ENCODE measurements at places on chromosomes 1 and 21.

DNA sequence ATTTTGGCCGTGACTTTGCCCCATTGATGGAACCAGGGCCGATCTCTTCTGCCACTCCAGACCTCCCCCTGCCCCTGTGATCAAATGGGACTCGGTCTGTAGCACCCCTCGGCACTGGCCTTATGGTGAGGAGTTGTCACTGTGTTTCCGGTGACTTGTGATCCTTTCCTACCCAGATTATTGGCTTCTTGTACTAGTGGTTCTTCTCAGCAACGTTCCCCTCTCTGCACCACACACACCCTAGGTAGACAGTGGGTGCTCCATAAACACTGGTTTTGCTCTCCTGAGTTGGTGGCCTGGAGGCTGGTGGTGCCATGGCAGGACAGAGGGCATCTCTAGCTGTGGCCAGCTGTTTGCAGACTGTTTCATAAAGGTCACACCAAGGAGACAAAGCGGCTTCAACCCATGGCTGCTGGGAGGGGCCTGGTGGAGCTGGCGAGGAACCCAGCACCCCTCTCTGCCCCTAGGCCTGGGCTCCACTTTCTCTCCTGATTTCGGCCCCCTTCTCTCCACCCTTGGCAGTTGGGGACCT lies 50.7 kb downstream of the DHRS3 start:
- no peak for DNase-seq

DNA sequence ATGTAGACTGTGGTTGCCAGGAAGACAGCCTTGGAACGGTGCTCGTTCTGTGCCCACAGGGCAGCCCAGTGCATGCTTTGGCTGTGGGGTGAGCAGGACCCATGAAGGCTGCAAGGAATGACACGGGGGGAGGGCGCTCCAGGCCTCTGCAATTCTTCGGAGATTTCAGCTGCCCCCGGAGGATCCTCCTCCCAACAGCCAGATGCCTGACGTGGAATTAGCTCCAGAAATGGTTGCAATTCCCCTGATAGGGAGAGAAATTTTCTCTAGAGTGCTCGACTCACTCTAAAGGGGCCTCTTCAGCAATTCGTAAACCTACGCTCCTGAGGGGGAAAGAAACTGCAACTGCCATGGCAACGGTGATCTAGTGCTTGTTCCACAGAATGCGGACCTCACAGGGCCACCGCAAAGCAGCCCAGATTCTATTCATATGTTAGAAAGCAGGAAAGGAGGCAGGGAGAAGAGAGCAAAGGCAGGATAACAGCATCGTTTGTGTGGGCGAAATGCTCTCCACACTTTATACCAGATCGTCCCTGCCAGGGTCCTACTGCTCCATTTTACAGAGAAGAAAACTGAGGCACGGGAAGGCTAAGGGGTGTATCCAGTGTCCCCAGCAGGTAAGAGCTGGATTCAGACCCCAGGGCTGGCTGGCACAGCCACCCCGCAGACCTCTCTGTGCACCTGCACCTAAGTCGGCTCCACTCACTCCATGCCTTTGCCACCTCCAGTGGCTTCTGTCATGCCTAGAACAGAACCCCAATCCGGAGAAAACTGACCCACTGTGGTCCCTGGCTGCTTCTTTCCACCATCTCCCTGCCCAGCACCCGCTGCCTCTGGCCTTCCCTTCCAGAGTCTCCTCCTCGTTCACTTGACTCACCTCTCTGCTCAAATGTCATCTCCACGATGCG lies 11.9 kb upstream of the PDE9A start:
- DNase-seq = no peak

GRCh38 chr1:201861448-201861847 lies 27.2 kb upstream of the SHISA4 start:
- no peak for DNase-seq

DNA sequence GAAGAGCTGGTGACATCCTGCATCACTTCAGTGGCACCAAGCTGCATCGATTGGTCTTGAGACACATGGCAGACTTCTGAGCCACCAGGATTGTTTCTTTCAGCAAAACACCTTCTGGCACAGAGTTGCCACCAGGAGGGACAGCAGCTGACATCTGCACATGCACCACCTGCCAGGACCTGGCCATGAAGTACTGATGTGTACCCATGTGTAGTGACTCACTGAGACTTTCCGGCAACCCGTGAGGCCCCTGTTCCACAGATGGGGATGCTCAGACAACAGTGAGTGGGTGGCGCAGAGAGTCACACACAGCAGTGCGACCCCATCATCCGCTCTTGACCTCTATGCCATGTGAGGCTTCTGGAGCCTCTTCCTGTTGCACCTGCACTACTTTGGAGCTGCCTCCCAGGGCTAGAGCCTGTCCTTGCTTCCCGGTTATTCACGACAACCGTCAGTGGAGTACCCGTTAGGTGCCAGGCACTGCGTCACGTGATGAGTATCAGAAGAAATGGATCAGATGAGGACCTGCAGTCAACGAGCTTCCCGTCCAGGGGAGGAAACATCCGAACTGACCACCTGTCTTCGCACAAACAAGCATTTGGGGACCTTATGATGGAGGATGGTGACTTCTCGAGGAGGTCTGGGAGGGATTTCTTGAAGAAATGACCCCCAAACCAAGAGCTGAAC lies 80.5 kb upstream of the VAMP3 start:
- no peak for DNase-seq

GRCh38 chr1:203491664-203492063 lies 2.3 kb upstream of the OPTC start:
- DNase-seq = no peak

DNA sequence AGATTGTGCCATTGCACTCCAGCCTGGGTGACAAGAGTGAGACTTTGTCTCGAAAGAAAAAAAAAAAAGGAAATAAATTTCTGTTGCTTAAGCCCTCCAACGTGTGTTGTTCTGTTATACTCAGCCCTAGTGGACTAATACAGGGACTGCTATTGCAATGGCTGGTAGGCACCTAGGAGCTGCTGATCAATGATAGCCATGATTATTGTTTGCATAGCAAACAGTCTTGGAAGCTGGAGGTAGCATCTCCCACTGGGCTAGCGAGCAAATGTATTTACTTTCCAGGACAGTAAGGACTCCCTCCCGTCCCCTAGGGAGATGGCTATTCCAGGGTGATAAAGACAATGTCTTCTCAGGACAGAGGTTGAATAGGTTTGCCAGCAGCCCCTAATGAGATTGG lies 13.5 kb upstream of the TNFRSF8 start:
- no peak for DNase-seq

DNA sequence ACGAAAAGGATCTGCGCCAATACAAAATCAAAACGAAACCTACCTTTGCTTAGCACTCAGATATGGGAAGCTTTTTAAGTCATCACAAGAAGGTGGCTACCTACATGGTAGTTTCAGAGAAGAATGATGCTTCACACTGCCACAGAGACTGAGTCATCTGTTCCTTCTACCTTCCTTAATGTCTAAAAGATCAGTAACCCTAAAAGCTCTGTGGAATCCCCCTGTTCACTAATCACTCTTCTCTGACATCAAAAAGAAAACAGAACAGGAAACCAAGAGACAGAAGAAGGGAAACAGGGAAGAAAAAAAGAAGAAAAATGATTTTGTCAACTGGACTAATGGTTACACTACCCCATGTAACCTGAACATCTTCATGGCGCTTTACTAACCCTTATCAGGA lies 177.2 kb downstream of the SMYD3 start:
- no peak for DNase-seq

DNA sequence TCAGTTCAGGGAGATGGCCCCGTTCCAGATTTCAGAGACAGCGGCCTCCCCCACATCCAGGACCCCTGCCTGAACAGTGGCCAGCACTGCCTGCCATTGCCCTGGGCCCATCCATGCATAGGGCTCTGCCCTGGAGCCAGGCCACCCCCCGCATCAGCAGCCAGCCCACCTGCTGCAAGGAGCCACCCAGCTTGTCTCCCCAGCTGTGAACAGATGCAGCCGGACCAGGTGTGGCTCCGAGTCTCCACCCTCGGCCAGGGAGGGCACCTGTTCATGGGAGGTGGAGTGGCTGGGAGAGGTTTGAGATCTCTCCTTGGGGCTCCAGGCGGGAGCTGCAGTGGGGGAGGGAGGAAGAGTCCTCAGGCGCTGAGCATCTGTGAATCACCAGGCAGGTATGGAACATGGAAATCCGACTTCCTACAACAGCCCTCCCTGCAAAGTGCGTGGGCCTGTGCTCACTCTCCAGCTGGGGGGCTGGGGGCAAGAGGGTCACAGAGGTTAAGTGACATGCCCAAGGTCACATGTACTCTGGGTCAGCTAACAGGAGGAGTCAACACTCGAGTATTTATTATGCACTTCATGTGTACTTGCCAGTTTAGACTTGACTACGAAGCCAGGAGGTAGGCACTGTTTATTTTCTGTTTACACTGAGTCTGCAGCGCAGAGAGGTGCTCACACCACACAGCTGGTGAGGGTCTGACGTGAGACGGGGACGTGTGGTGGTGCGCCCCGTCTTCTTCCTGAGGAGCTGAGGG lies 4.8 kb upstream of the HES5 start:
- DNase-seq = peak; percentile 64

- peak; percentile 47 for DNase-seq
These were observed at the start of gene OLIG2 for GRCh38 chr21:33025489-33026442. TSS of gene OLIG2 (plus strand) at chr21:33025935. CDS start at chr21:33026863, 928 bp downstream.

DNA sequence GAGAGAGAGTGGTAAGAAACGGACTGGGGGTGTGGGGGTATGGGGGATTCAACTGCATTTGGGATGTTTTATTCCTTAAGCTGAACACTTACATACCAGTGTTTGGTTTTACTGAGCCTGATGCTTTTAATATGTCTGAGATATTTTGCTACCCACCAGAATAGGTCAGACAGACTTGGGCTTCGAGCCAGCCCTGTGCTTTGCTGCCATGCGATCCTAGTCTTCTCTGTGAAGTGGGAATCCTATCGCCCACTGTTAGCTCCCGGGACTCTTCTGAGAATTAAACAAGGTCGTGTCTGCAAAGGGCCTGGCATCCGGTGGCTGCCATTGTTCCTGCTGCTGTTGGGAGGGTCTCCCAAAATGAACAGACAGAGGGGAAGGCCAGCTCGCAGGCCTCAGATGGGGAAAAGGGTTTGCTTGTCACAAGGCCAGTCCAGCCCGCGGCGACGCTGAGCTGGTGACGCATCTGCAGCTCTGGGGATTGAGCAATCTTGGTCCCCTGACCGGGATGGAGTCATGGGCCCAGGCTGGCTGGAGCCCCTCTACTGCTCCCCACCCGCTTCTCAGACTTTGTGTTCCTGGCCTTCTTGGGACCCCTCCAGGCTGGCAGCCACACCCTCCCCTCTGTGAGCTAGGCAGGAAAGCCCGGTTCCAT lies 26.9 kb upstream of the ECE1 start:
- DNase-seq = no peak

GRCh38 chr1:6489799-6490180 lies 1.7 kb downstream of the PLEKHG5 start:
- peak; percentile 71 for DNase-seq

DNA sequence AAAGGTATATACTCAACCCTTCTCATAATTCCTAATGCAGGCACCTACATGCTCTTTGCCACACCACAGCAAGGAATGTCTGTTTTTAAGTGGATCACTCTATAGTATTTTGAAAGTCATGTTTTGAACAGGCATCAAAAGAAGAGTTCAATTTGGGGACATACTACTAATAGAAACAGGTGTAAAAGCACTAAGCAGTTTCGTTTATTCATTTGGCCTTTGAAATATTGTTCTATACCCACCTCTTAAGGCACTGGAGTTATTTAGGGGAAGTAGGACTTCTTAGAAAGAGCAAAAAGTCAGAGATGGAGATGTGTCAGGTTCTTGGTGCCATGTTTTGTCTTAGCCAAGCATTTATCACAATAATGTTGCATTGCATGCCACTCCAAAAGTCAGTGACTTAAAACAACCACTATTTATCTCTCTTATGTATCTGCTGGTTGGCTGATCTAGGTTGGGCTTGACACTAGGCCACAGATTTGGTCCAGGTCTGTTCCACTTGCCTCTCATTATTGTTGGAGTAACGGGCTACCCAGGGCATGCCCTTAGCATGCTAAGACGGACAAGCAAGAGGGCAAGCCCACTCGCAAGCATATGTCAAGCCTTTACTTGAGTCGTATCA lies 107.5 kb downstream of the RGL1 start:
- no peak for DNase-seq

GRCh38 chr1:204149635-204150565 lies 1.9 kb downstream of the ETNK2 start:
- DNase-seq = no peak

GRCh38 chr1:159935719-159936272 lies 9.6 kb downstream of the IGSF9 start:
- no peak for DNase-seq

- no peak for DNase-seq
These were observed 104.0 kb downstream of the NIBAN1 start for GRCh38 chr1:184870319-184870718.

GRCh38 chr1:55813618-55814017 lies 598.5 kb upstream of the USP24 start:
- peak; percentile 64 for DNase-seq

DNA sequence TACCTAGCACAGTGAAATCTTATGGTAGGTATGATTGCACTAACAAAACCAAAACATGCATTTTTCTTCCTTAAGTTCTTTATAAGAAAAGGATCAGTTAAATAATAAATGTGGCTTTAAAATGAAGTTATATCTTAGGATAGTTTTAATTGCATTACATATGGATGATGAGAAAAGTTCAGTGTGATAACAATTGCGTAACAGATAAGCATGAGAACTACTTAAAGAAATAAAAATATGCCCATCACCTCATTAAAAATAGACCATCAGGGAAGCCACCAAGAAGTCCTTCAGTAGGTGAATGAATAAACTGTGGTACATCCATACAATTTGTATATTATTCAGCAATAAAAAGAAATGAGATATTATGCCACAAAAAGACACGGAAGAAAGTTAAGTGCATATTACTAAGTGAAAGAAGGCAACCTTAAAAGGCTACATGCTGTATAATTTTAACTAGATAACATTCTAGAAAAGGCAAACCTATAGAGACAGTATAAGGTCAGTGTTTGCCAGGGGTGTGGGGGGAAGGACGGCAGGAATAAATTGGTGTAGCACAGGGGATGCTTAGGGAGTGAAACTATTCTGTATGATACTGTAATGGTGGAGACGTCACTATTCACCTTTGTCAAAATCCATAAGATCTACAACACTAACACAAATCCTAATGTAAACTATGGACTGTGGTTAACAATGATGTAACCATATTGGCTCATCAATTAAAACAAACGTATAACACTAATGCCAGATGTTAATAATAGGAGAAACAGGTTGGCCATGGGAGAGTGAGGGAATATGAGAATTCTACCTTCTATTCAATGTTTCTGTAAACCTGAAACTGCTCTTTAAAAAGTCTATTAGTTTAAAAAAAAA lies 42.9 kb downstream of the MPZL1 start:
- no peak for DNase-seq

GRCh38 chr1:159993911-159994310 lies 37.9 kb downstream of the PIGM start:
- no peak for DNase-seq

GRCh38 chr1:201710632-201711597 lies 118.0 kb upstream of the IPO9 start:
- no peak for DNase-seq

- no peak for DNase-seq
These were observed 8.9 kb upstream of the C1orf174 start for GRCh38 chr1:3908886-3909517.

DNA sequence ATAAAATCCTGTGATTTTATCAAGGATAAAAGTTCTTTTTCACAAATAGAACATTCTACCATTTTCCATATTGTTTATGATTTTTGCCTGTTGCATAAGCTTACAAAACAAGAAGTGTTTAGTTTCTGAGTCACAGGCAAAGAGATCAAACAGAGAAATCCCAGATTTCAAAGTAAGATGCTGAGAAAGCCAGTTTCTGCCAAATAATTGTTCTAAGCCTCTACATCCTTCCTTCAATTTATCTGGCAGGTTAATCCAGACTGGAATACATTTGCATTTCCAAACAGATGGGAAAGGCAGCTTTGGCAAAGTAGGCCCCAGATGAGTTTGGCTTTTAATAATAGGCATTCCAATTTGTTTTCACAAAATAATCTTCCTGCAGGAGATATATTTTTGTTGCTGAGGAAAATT lies 2.5 kb downstream of the SLC1A7 start:
- DNase-seq = no peak

Measured in fibroblast of skin of right quadriceps (primary cell).